Left ventricle myocardium superior (tissue), 1 donor: ENCODE measurements at places on chromosomes 16 and 17. TPM values are rescaled to one million over a fixed set of nuclear protein-coding genes. Genes with fewer than 3 reads are reported as not detected.

TBC1D3 gene
- not detected for total RNA-seq

TBC1D3I gene
- total RNA-seq = 0.20 TPM

VAT1L gene
- total RNA-seq = 17.7 TPM

ZFPM1 gene
- total RNA-seq = 3.5 TPM

NLE1 gene
- total RNA-seq = 4.5 TPM

LRRC45 gene
- total RNA-seq = 6.3 TPM

GCGR gene
- not detected for total RNA-seq

ZG16B gene
- 0.37 TPM for total RNA-seq

GRCh38 chr16:85730186-85730465 is 20.8 kb downstream of the C16orf74 start:
- no peak for DNase-seq

- no peak for DNase-seq
Measured at GRCh38 chr17:57856792-57857620, 7.2 kb upstream of the MRPS23 start.

GRCh38 chr16:63983401-63983800 is 1138.5 kb downstream of the CDH11 start:
- DNase-seq = no peak

DNA sequence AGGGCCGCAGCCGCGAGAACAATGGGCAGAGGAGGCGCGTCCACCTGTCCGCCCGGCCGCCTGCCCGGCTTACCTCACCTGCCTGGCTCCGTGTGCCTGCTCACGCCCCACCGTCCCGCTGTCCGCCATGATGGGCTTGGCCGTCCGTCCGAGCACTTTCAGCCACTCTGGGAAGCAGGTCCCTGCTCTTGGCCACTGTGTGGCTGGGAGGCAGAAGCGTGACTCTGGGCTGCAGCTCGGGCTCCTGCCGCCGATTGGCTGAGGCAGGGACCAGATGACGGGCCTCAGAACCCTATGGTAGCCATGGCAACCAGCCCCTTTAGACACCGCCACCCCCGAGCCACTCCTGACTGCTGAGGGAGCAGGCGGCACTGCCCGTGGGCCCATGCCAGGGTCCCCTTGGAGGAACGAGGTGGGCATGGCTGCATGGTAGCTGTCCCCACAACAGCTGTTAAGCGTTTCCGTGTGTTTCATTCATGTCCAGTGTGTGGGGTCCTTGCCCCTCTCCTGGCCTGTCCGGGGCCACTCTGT is 8.9 kb upstream of the AXIN1 start:
- no peak for DNase-seq

GRCh38 chr17:17694169-17695081 is 13.2 kb downstream of the RAI1 start:
- DNase-seq = peak; percentile 90

DNA sequence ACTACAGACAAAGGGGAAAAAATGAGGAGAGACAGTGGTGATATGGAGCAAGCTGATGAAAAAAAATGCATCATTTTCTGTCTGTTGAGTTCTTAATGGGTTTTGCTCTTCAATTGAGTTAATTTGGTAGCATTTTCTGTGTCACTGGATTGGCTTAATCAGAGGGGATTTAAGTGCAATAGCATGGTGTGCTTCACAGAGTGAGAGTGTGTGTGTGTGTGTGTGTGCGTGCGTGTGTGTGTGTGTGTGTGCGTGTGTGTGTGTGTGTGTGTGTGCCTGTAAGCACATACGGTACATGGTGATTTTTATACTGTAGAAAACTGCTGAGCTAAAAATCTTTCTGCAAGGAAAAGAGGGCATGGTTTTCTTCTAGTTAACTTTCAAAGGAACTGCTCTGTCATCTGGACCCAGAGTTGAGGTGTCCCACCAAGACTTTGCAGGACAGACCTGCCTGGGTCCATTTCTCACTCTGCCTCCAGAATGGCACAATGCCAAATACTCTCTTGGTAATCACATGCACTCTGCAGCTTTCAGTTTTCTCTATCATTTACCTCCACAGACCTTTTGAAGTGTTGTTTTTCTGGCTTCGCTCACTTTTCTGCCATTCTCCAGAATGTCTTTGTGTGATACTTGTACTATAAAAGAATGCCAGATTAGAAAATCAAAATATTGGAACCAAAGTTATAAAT is 952.6 kb upstream of the SOX9 start:
- no peak for DNase-seq

DNA sequence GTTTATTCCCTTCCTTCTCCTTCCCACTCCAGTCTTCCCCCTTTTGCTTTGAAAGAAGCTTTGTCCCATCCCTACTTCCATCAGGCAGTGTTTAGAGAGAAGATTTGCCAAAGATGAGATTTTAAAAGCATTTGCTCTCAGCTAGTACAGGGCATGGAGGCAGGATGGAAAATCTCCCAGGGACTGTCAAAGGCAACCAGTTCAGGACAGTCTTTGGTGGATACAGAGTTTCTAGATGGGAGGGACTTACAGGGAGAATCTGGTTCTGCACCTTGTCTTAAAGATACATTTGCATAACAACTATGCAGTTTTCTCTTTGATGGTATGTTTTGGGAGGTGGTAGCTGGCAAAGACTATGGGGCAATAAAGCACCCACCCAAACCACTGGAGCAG is 26.2 kb downstream of the CHD9 start:
- no peak for DNase-seq

DNA sequence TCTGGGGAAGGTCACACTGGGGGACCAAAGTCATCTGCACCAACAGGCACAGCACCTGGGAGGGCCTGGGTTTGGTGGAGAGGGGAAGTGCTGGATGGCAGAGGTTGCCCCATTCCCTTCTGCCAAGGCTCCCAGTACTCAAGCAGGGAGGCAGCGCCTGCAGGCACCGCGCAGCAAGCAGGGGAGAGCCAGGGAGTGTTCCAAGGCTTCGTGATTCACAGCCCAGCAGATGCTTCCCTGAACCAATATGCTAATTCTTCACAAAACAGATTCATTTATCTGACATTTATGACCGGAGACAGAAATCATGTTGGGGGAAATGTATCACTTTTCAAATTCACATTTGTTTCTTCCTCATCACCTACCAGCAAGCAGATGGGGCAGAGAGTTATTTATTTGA is 13.4 kb upstream of the CDH5 start:
- no peak for DNase-seq

- no peak for DNase-seq
Measured at GRCh38 chr16:57252148-57252721, 7.2 kb downstream of the ARL2BP start.

DNA sequence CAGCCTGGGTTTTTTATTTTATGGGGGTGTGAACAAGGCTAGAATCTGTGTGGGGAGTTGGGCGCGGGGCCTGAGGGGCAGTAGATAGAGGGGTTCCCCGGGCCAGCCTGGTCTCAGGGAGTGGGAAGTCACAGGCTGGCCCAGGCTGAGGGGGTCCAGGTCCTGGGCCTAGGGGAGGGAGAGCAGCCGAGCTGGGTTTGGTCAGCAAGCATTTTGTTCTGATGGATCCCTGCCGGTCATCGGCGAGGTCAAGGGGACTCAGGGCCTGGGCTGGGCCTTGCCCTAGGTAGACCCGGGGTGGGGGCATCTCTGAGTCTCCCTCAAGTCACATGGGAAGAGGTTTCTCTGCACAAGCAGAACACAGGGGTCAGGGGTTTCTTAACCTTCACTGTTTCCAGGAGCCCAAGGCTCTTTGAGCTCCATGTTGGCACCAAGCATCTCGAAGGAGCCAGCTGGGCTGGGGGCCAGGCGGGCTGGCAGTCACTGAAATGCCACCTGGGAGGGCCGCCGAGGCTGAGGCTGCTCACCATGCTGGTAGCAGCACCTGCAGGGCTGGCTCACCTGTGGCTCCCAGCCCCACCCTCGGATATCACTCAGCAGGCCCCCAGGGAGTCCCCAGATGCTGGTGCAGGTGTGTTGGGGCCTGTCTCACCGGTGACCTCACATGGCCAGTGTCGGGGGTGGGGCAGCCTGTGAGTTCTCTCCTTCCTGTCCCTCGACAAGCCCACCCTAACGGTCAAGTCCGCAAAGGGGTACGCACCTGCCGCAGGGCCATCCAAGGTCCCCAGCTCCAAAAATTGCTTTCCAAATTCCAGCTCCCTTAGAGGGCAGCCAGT is 41.0 kb downstream of the SLC7A5 start:
- DNase-seq = no peak

DNA sequence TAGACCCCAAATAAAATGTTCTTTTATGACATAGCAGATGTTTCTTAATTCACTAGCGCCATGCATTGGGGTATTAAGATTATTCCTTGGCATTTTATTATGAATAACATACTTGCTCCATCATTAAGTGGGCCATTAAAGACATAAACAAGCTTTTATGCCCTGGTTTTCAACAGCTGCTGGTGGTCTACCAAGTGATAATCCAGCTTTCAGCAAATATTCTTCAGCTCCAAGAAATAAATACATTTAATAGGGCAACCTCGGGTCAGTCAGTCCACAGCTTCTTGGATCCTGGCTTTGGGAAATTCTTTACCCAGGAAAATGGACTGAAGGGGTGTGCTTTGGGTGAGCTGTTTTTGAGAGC is 217.3 kb upstream of the IRX3 start:
- DNase-seq = no peak

DNA sequence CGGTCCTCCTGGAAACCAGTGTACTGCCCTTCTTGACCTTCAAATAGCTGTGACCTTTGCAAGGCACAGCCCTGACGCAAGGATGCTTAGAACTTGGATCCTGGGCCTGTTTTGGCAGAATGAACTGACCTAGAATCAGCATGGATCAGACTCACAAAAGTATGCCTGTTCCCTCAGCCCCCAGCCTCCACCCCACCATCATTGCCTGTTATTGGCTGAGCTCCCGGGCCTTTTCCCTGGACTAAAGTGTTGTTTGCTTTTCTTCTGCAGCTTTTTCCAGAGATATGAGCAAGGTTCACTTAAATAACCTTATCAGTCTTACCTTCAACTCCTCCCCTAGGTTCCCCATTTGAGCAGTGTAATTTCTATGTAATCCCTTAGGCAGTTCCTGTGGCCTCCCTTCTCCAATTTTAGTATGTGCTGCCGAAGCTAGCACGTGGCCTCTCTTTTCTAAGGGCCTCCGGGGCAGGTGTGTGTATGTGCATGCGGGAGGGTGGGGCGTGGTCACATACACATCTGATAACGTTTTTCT is 347.4 kb downstream of the MAF start:
- no peak for DNase-seq

DNA sequence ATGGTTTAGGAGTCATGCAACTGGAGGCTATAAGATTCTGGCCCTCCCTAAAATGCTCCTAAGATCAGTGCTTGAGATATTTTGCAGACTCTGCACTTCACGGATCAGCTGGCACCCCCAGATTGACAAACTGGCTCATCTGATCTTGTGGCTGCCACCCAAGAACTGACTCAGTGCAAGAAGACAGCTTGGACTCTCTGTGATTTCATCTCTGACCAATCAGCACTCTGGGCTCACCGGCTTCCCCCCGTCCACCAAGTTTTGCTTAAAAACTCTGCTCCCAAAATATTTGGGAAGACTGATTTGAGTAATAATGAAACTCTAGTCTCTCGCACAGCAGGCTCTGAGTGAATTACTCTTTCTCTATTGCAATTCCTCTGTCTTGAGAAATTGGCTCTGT is 26.3 kb upstream of the CCL2 start:
- no peak for DNase-seq

- no peak for DNase-seq
Measured at GRCh38 chr17:20116683-20117309, 107.6 kb downstream of the SPECC1 start.

GRCh38 chr17:71978435-71978834 is 142.4 kb upstream of the SOX9 start:
- no peak for DNase-seq

DNA sequence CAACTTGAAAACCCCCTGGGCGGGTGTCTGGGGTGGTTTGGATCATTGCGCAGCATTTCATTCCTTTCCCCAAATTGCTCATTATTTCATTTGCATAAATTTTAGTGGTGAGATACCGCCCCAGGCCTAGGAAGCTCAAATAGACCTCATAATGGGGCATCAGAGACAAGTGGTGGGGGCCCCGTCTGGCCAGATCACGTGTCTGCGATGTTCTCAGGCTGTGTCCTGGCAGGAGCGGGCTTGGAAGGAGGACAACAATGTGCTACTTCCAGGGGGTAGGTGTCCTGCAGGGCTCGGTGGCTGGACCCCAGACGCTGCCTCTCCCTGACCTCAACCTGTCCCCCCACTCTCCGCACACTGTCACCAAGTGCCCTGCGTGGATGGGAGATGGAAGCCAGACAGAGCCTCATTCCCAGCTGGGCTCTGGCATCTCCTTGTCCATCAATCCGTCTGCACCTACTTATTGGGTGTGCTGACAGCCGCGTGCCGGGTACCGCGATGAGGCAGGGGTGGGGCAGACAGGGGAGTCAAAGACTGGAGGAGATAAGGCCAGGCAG is 116.9 kb downstream of the NTN1 start:
- DNase-seq = peak; percentile 77

DNA sequence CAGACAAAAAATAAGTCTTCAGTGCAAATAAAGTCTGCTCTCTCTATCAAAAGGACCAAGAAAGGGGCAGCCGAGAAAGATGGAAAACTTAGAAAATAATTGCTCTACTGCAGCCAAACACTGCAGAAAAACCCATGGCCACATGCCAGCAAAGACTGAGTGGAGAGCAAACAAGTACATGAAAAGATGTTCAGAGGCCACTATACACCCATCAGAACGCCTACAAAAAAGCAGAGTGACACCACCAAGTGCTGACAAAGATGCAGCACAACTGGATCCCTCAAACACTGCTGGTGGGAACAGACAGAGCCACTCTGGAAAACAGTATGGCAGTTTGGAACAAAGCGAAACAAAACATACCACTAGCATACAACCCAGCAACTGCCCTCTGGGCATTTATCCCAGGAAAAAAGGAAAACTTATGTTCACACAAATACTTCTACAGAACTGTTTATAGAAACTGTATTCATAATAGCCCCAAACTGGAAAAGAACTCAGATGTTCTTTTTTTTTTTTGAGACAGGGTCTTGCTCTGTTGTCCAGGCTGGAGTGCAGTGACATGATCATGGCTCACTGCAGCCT is 36.7 kb downstream of the KIAA0753 start:
- no peak for DNase-seq

- DNase-seq = no peak
Measured at GRCh38 chr16:84156342-84156784, 11.3 kb downstream of the DNAAF1 start.

- DNase-seq = no peak
Measured at GRCh38 chr16:3645504-3646347, 8.8 kb upstream of the DNASE1 start.

GRCh38 chr16:6684076-6684673 is 648.5 kb upstream of the RBFOX1 start:
- DNase-seq = no peak

DNA sequence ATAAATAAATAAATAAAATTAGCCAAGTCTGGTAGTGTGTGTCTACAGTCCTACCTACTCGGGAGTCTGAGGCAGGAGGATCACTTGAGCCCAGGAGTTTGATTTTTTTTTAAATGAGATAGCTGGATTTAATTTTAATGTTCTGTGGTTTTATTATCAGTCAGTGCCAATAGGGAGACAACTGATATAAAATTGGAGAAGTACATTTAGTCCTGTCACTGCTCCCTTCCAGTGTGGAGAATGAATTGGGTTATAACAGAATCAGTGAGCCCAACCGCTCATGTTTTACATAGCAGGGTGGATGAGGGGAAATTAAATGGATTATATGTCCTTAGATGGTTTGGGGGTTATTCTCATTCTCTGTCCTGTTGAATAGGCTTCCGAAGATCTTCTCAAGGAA is 6.2 kb downstream of the NME1 start:
- DNase-seq = no peak

- DNase-seq = no peak
Measured at GRCh38 chr17:32558997-32559650, 72.3 kb downstream of the CDK5R1 start.

GRCh38 chr17:49596613-49597244 is 21.1 kb downstream of the NXPH3 start:
- no peak for DNase-seq

- DNase-seq = no peak
Measured at GRCh38 chr16:12002447-12003006, 26.0 kb downstream of the SNX29 start.
